Activated T-helper 1 cell treated with anti-CD3 and anti-CD28 coated beads, Interleukin-12 subunit alpha, Interleukin-12 subunit beta, Interleukin-2, Interleukin-4 antibody, amounts not matched to agents 30 ng/mL and 10 ng/mL and 1 ng/mL, durations not matched to agents 14 hours and 24 hours and 36 hours (primary cell): ENCODE measurements at places on chromosomes 13 and 19. TPM values are rescaled to one million over a fixed set of nuclear protein-coding genes. Genes with fewer than 3 reads are reported as not detected.

The PDX1 gene
- total RNA-seq: not detected in 2 replicates

GRCh38 chr13:76216729-76217128 is 580.6 kb downstream of the LMO7 start:
- no peaks in the 10 kb centered on the region for H3K4me1 ChIP-seq
- no peaks in the 10 kb centered on the region for H3K36me3 ChIP-seq
- H3K27me3 ChIP-seq: no peaks in the 10 kb centered on the region
- H3K4me3 ChIP-seq: no peak overlapping the region

- no peak for DNase-seq
- no peaks in the 10 kb centered on the region for H3K27me3 ChIP-seq
- peaks cover 55% of the 10 kb centered on the region for H3K36me3 ChIP-seq
- H3K27ac ChIP-seq: no peak overlapping the region
Measured at GRCh38 chr13:98900442-98900841, 77.4 kb downstream of the DOCK9 start.

DNA sequence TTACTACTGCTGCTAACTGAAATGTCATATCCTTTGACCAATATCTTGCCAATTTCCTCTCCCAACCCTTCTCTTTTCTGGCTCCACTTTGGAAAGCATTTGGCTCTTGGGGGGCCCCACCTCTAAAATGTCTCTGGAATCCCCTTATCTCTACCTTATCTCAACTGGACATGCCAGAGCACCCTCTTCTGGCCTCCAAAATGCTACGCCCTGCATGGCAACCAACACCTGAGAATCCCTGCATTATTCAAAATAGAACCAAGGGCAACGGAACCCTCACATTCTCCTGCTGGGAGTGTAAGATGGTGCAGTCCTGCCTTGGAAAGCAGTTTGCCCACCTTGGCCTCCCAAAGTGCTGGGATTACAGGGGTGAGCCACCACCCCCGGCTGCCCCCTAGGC is 35.3 kb downstream of the CERS4 start:
- peaks cover 9% of the 10 kb centered on the region for H3K4me1 ChIP-seq
- peaks cover 38% of the 10 kb centered on the region for H3K36me3 ChIP-seq
- no peak overlapping the region for H3K4me3 ChIP-seq

DNA sequence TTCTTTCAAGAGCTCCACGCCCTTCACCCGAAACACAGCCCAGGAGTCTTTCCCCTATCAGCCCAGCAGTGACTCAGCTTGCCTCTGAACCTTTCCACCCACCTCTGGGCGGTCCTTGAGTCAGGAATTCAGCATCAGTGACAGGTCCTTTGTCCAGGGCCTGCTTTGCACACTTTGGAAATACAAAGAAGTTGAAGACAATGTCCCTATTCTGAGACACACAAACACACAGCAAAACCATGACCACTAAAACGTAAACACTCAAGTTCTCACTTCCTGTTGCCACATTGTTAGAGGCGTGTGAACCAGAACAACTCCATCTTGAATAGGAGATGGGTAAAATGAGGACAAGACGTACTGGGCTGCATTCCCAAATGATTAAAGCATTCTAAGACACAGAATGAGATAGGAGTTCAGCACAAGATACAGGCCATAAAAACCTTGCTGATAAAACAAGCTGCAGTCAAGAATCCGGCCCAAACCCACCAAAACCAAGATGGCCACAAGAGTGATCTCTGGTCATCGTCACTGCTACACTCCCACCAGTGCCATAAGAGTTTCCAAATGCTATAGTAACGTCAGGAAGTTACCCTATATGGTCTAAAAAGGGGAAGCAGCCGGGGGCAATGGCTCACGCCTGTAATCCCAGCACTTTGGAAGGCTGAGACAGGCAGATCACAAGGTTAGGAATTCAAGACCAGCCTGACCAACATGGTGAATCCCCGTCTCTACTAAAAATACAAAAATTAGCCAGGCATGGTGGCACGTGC is 49.2 kb upstream of the ATP12A start:
- peaks cover 6% of the 10 kb centered on the region for H3K36me3 ChIP-seq
- no peak overlapping the region for H3K27ac ChIP-seq
- no peak overlapping the region for H3K4me3 ChIP-seq

DNA sequence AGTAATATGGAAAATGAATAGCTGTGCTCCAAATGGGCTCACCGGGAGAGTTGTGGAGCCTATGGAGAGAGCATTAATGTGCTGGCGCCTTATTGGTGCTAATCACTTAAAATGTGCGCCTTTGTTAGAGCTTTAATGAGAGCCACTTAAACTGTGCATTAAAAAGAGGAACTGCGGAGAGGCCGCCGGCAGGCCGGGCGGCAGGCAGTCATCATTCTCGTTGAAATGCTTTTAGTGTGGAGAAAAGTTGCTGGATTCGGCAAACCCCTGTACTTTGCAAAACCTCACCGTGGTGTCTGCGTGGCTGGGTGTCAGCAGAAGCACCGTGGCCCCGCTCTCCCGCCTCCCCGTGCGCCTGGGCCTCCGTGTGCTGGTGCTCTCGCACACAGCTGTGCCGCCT is 105.5 kb downstream of the KDM4B start:
- no peaks in the 10 kb centered on the region for H3K27me3 ChIP-seq
- peaks cover 7% of the 10 kb centered on the region for H3K36me3 ChIP-seq
- no peak overlapping the region for H3K27ac ChIP-seq
- no peaks in the 10 kb centered on the region for H3K4me1 ChIP-seq

GRCh38 chr19:3010871-3011270 is 18.2 kb downstream of the TLE2 start:
- no peaks in the 10 kb centered on the region for H3K36me3 ChIP-seq
- DNase-seq: no peak
- no peaks in the 10 kb centered on the region for H3K27me3 ChIP-seq
- no peaks in the 10 kb centered on the region for H3K4me1 ChIP-seq

GRCh38 chr13:105112561-105112960 is 1422.9 kb downstream of the EFNB2 start:
- no peak overlapping the region for H3K4me3 ChIP-seq
- no peak overlapping the region for H3K27ac ChIP-seq
- H3K4me1 ChIP-seq: no peaks in the 10 kb centered on the region
- H3K27me3 ChIP-seq: no peaks in the 10 kb centered on the region

DNA sequence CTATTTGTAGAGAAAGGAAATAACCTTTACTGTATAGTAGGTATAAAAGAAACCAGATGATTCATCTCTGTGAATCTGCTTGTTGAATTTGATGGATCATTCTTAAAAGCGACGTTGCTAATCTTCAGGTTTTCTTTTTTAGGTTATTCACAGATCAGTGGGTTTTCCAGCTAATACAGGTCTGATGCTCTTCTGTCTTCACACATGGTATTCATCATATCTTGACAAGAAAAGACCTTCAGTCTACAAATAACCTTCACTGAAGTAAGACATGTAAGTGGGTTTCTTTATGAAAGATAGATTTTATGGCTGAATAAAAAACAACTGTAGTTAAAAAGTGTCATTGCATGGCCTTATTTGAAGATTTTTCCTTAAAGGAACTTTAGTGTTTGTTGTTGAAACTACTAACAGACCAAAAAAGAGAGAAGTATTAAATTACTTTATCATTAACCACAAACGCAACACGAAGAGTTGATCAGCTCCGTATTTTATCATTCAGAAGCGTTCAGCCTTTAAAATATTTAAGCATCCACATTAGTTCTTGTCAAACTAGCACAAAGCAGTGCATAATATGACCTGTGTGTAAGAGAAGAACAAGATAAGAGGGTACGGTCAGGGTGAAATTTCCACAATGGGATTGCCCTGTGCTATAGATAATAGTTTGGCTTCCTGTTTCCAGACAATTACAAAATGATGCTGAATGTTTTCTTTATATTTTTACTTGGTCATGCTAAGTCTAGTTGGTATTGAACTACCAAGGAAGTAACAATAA is 299.5 kb downstream of the MZT1 start:
- no peaks in the 10 kb centered on the region for H3K36me3 ChIP-seq
- no peak overlapping the region for H3K4me3 ChIP-seq
- H3K27ac ChIP-seq: no peak overlapping the region
- DNase-seq: no peak

GRCh38 chr13:64371045-64371444 is 2859.1 kb downstream of the PCDH9 start:
- no peaks in the 10 kb centered on the region for H3K36me3 ChIP-seq
- DNase-seq: no peak
- H3K27ac ChIP-seq: no peak overlapping the region
- H3K4me1 ChIP-seq: no peaks in the 10 kb centered on the region
- no peaks in the 10 kb centered on the region for H3K27me3 ChIP-seq

DNA sequence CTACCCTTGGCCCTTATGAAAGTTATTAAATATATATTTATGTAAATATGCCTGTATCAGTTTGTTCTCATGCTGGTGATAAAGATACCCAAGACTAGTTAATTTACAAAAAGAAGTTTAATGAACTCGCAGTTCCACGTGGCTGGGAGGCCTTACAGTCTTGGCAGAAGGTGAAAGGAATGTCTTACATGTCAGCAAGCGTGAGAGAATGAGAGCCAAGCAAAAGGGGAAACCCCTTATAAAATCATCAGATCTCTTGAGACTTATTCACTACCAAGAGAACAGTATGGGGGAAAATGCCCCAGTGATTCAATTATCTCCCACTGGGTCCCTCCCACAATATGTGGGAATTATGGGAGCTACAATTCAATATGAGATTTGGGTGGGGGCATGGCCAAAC is 506.0 kb upstream of the ATXN8OS start:
- no peaks in the 10 kb centered on the region for H3K27me3 ChIP-seq
- no peak for DNase-seq

GRCh38 chr13:107006661-107007060 is 438.7 kb upstream of the ARGLU1 start:
- H3K27me3 ChIP-seq: no peaks in the 10 kb centered on the region
- H3K27ac ChIP-seq: no peak overlapping the region
- H3K36me3 ChIP-seq: no peaks in the 10 kb centered on the region
- H3K4me1 ChIP-seq: no peaks in the 10 kb centered on the region
- no peak overlapping the region for H3K4me3 ChIP-seq

- no peaks in the 10 kb centered on the region for H3K27me3 ChIP-seq
- no peak for DNase-seq
- no peak overlapping the region for H3K27ac ChIP-seq
- H3K4me3 ChIP-seq: no peak overlapping the region
- no peaks in the 10 kb centered on the region for H3K4me1 ChIP-seq
- H3K36me3 ChIP-seq: peaks cover 48% of the 10 kb centered on the region
Measured at GRCh38 chr13:100666124-100666523, 8.5 kb downstream of the TMTC4 start.

GRCh38 chr13:76024151-76024550 is 388.0 kb downstream of the LMO7 start:
- H3K36me3 ChIP-seq: no peaks in the 10 kb centered on the region
- peaks cover 2% of the 10 kb centered on the region for H3K27me3 ChIP-seq

The CYSLTR2 gene
- total RNA-seq: 0.75 and 0.78 TPM in 2 replicates

DNA sequence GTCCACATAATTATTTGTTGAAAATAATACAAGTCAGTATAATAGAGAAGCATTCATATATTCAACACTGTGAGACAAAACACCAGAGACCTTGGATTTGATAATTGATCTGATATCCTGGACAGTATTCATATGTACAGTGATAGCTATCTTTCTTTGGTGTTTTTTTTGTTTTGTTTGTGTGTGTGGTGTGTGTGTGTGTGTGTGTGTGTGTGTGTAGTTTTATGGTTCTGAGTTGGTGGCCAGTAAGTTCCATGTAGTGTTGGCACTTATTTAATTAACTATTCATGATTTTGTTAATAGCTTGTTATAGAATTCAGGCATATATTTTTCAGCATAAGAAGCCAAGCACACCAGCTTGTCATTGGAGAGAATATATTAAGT is 1.6 kb upstream of the ANGPTL6 start:
- no peak for DNase-seq
- H3K27ac ChIP-seq: peak overlapping the region; percentile 83
- peaks cover 24% of the 10 kb centered on the region for H3K36me3 ChIP-seq

The GPR183 gene
- total RNA-seq: 22.6 and 23.6 TPM in 2 replicates

GRCh38 chr13:74450525-74450845 is 316.3 kb upstream of the KLF12 start:
- H3K4me1 ChIP-seq: no peaks in the 10 kb centered on the region
- DNase-seq: no peak
- H3K36me3 ChIP-seq: no peaks in the 10 kb centered on the region
- H3K27me3 ChIP-seq: no peaks in the 10 kb centered on the region
- no peak overlapping the region for H3K4me3 ChIP-seq
- H3K27ac ChIP-seq: no peak overlapping the region

DNA sequence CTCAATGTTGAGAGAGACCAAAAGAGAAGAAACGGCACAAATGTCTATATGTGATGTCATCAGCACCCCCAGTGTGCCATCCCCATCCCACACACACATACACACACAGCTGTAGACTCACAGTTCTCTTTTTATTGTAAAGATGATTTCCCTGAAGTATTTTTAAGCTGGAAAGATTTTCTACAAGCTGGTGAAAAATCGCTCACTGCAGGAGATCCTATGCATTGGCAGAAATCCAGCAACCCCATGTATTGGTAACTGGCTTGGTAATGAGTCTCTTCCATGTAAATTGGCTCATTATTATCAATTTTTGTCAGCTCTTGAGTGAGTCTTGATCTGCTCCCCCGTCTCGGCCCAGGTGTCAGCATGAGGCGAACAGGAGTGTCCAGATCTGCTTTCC is 107.1 kb upstream of the UQCRFS1 start:
- H3K4me3 ChIP-seq: no peak overlapping the region
- H3K4me1 ChIP-seq: no peaks in the 10 kb centered on the region
- no peaks in the 10 kb centered on the region for H3K36me3 ChIP-seq
- peaks cover 3% of the 10 kb centered on the region for H3K27me3 ChIP-seq
- DNase-seq: no peak

The MPND gene
- total RNA-seq: 15.7 and 19.3 TPM in 2 replicates

The PLPP2 gene
- 0.16 and 0.34 TPM in 2 replicates for total RNA-seq

The FXYD1 gene
- not detected in 2 replicates for total RNA-seq

The UFM1 gene
- total RNA-seq: 66.9 and 71.3 TPM in 2 replicates

GRCh38 chr19:31233295-31233800 is 115.9 kb downstream of the TSHZ3 start:
- peaks cover 35% of the 10 kb centered on the region for H3K27me3 ChIP-seq
- no peaks in the 10 kb centered on the region for H3K36me3 ChIP-seq
- no peak for DNase-seq
- H3K4me3 ChIP-seq: no peak overlapping the region
- no peak overlapping the region for H3K27ac ChIP-seq
- H3K4me1 ChIP-seq: no peaks in the 10 kb centered on the region

- H3K4me1 ChIP-seq: peaks cover 31% of the 10 kb centered on the region
- no peak overlapping the region for H3K27ac ChIP-seq
- DNase-seq: peak; percentile 48
- H3K36me3 ChIP-seq: peaks cover 14% of the 10 kb centered on the region
Measured at GRCh38 chr19:35549174-35549788, 3.9 kb downstream of the TMEM147 start.

GRCh38 chr19:51904331-51905165 is at the start of gene ZNF649:
Gene ZNF649, minus strand, starts transcription at chr19:51905017. Its CDS starts 4,910 bp downstream, at chr19:51900107.
- H3K36me3 ChIP-seq: peaks cover 41% of the 10 kb centered on the region
- peak within 1 kb of the TSS; percentile 99 for H3K27ac ChIP-seq
- peaks cover 3% of the 10 kb centered on the region for H3K27me3 ChIP-seq
- peak within 1 kb of the TSS; percentile 98 for H3K4me3 ChIP-seq
- H3K4me1 ChIP-seq: peaks cover 21% of the 10 kb centered on the region

- no peak overlapping the region for H3K27ac ChIP-seq
- no peak overlapping the region for H3K4me3 ChIP-seq
- DNase-seq: no peak
- no peaks in the 10 kb centered on the region for H3K36me3 ChIP-seq
Measured at GRCh38 chr13:105389373-105389772, 1146.1 kb downstream of the EFNB2 start.

The ALOX5AP gene
- 65.8 and 72.2 TPM in 2 replicates for total RNA-seq
